Tibial artery (tissue), 4 donors: ENCODE measurements at places on chromosomes 7 and 10.

DNA sequence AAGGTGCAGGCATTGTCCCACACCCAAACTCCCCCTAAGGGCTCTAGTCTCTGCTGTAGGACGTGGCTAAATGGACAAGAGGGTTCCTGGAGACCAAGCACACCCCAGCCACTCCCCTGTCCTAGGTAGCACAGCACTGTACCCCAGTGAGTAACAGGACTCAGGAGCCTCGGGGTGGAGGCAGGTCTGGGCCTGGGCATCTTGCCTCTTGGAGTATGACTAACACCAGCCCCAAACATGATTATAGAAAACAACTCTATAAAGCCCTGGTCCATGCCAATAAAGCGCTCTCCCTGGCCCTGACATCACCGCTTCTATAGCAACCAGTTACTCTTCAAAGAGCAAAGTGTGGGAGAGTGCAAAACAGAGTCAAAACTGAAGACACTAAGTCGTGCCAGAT is 195.0 kb downstream of the CALN1 start:
- DNase-seq = no peak
- no peak overlapping the region for H3K4me3 ChIP-seq
- H3K36me3 ChIP-seq = no peaks in the 10 kb centered on the region
- no peaks in the 10 kb centered on the region for H3K4me1 ChIP-seq
- no peaks in the 10 kb centered on the region for H3K27me3 ChIP-seq

- no peaks in the 10 kb centered on the region for H3K27me3 ChIP-seq
- H3K4me3 ChIP-seq = no peak overlapping the region
- no peak for DNase-seq
- peaks cover 39% of the 10 kb centered on the region for H3K4me1 ChIP-seq
- H3K27ac ChIP-seq = no peak overlapping the region
- no peaks in the 10 kb centered on the region for H3K36me3 ChIP-seq
These were observed 65.7 kb downstream of the GBF1 start for GRCh38 chr10:102311025-102311420.

DNA sequence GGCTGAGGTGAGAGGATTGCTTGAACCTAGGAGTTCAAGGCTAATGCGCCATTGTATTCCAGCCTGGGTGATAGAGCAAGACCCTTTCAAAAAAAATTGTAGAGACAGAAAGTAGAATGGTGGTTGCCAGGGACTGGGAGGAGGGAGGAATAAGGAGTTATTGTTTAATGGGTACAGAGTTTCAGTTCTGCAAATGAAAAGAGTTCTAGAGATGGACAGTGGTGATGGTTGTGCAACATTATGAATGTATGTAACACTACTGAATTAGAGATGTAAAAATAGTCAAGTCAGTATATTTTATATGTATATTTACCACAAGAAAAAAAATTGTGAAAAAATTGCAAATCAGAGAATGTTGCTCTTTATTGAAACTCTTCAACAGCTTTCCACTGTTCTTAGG is 266.5 kb upstream of the NPY start:
- no peaks in the 10 kb centered on the region for H3K27me3 ChIP-seq
- no peak overlapping the region for H3K4me3 ChIP-seq
- H3K4me1 ChIP-seq = no peaks in the 10 kb centered on the region
- no peaks in the 10 kb centered on the region for H3K36me3 ChIP-seq
- H3K27ac ChIP-seq = no peak overlapping the region
- no peak for DNase-seq

- H3K4me3 ChIP-seq = no peak overlapping the region
- H3K27ac ChIP-seq = no peak overlapping the region
- H3K27me3 ChIP-seq = no peaks in the 10 kb centered on the region
- no peaks in the 10 kb centered on the region for H3K4me1 ChIP-seq
These were observed 112.4 kb upstream of the ADO start for GRCh38 chr10:62692085-62692484.

DNA sequence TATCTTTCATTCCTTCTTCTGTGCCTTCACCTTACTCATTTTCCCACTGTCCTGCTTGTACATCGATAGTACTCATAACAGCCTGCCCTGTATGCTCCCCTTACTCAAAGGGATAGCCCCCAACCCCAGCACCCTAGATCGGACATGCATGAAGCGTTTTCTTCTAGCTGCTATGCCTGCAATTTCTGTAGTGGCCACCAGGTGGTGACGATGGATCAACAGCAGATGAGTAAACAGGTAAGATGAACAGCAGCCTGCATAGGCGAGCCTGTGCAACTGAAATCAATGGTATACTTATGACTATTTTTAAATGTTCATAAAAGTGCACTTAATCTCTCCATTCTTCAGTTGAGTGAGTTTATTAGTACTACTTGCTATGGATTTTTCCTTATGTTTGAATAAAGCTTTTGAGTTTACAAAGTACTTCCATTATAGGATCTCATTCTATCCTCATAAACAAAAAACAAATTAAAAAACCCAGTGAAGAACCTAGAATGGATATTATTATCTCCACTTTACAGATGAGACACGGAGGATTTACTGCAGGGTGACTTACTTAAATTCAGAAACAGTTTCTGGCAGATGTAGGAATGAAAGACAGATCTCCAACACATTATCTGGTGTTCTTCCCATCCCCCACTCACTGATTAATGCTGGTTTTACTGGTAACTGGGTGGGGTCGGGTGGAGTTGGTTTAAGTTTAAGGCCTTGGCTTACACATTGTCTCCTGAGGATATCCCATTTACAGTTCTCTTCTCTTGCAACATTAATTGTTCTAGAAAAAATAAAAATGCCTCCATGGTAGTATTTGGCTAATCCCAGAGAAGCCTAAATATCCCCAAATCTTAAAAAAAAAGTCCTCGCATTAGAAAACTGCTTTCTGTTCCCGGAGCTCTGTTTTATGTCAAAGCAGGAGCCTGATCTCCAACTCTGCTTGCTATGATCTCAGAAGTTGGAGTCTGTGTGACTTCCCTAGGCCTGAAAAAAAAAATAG is 222.1 kb downstream of the GLI3 start:
- H3K27ac ChIP-seq = no peak overlapping the region
- no peaks in the 10 kb centered on the region for H3K27me3 ChIP-seq
- no peak overlapping the region for H3K4me3 ChIP-seq
- H3K4me1 ChIP-seq = no peaks in the 10 kb centered on the region
- peaks cover 10% of the 10 kb centered on the region for H3K36me3 ChIP-seq

DNA sequence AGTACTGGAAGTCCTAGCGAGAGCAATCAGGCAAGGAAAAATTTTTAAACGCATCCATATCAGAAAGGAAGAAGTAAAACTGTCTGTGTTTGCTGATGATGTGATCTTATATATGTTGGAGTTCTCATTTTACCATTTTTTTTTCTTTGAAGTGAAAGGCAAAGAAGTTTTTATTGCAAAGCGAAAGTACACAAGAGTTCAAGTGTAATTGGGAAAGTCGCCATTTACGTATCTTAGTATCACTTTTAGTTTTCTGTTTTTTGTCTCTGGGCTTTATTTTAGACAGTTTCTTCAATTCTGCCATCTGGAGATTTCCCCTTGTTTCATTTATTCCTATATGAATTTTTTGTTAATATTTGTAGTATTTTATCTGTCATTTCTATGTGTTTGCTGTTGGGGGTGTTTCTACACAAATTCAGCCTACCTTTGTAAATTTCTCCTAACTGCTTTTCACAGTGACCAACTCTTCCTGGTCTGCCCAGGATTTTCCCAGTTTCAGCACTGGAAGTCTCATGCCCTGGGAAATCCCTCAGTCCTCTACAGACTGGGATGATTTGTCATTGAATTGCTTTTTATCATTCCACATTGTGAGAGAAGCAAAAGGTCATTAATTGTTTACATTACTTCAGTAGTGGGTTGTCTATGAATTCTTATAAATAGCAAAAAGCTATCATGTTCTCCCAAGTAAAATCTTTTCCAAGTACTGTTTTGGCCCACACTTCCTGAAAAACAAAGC is 23.2 kb downstream of the BET1 start:
- no peaks in the 10 kb centered on the region for H3K36me3 ChIP-seq
- H3K4me1 ChIP-seq = no peaks in the 10 kb centered on the region
- no peak for DNase-seq
- H3K27me3 ChIP-seq = no peaks in the 10 kb centered on the region
- no peak overlapping the region for H3K4me3 ChIP-seq
- no peak overlapping the region for H3K27ac ChIP-seq
